ENCODE measurements at places on chromosomes 5 and 9. TPM values are rescaled to one million over a fixed set of nuclear protein-coding genes. Genes with fewer than 3 reads are reported as not detected.

SLC36A2 gene
- 0.20 TPM for total RNA-seq

DNA sequence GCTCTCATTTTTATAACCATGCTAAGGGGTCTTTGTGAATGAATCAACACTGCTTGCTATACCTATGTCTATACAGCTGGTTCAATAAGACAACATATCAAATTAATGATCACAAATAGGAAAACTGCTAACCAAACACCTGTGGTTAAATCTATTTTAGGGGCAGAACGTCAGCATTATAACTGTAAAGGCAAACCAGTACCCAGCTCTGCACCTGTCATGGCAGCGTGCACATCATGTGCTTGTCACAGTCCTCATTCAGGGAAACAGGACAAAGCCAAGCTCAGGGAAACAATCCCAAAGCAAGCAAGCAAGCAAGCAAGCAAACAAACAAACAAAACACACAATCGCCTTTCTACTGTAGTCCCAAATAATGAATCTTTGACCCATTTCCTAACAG, 277.7 kb upstream of the DAP start:
- DNase-seq, result no peak

DNA sequence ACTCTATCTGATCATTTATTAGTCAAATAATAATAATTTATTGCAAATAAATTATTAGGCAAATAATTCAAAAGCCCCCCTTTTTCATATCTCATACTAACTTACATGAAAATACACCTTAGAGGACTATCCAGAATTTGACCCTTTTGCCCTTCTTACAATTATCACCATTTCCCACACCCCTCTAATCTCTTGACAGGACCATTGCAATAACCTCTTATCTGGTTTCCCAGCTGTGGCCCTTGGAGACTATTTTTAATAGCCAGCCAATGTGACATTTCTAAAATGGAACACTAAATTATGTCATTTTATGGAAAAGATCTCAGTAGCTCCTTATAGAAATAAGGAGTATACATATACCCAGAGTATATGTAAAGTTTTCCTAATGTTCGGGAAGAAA, 588.4 kb upstream of the COX7C start:
- DNase-seq, result no peak

DNA sequence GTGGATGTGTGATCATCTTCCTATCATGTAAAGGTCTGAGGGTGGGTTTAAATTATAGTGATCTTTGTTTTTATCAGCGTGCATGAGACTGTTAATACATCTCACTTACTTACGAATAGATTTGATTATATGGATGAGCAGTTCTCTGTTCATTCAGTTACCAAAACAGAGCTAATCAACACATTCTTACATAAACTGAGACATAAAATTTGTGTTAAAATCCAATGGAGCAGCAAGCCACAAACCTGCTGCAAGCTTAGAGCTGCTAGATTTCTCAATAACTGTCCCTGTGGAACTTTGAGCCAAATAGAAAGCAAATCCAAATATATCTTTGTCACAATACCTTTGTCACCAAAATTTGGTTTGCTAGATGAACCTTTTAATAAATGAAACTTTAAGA, 50.1 kb downstream of the NUDT12 start:
- no peak for DNase-seq

DNA sequence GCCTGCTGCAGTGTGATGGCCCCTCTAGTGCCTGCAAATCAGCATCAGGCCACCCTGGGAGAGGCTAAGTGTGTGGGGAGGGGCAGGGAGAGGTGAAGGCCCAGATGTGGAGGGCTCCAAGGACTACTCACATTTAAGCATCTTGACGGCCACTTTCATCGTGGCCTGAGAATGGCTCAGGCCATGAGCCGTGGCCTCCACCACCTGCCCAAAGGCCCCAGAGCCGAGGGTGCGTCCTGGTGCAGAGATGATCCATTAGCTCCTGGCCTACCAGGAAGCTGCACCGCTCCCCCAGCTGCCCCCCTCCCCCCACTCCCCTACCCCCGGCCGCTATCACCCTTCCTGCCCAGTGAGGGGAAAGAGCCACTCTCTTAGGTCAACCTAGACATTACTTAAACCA, 31.0 kb downstream of the PDGFRB start:
- no peak for DNase-seq

RXRA gene
- 29.6 TPM for total RNA-seq

KLHL9 gene
- 33.2 TPM for total RNA-seq

- no peak for DNase-seq
Observed at GRCh38 chr9:26753971-26754370, 138.6 kb downstream of the CAAP1 start.

Data from skin of body (tissue), 3 donors.